ENCODE measurements at places on chromosomes 7 and 10. TPM values are rescaled to one million over a fixed set of nuclear protein-coding genes. Genes with fewer than 3 reads are reported as not detected.

GRCh38 chr10:68153473-68154210 lies 44.4 kb downstream of the MYPN start:
- peak; percentile 77 for DNase-seq

GRCh38 chr7:77360969-77361368 lies 55.2 kb downstream of the GSAP start:
- no peak for DNase-seq

DNA sequence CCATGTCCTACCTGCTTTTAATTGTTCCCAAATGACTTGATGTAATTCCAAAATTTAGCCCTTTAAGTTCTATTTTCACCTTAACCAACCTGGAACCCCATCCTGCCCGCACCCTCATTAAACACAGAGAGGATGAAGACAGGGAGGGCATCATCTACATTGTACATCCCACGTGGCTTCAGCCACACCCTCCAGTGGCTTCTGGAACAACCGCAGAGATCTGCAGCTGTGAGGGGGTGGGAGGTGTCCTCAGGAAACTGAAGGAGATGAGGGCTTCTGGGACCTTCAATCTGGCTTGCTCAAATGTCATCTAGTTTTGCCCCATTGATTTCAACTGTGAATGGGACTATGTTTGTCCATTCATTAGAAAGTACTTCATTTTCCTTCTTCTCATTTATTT lies 39.0 kb downstream of the AKR1B1 start:
- no peak for DNase-seq

- DNase-seq, result no peak
These were observed 88.5 kb downstream of the VTI1A start for GRCh38 chr10:112535531-112535951.

DNA sequence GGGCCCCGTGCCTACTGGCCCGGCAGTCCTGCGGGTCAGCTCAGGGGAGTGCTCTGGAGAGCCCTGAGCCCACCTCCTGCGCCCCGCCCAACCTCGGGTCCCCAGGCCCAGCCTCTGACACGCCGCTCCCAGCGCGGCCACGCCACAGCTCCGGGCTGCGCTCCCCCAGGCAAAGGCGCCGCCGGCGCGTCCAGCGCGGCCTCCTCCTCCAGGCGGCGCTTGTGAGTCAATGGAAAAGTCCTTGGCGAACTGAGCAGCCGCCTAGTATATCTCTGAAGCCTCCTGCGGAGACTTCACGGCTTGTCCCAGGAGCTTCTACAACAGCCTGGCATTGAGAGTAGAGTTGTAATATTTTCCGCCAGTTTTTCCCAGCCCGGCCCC lies 29.5 kb upstream of the BMS1 start:
- DNase-seq, result peak; percentile 92

The PYROXD2 gene
- total RNA-seq, result 7.0 TPM

The SH2D4B gene
- total RNA-seq, result 0.24 TPM

The RAMP3 gene
- not detected for total RNA-seq

The IKZF1 gene
- 0.28 TPM for total RNA-seq

The SMC3 gene
- 26.3 TPM for total RNA-seq

The SPRN gene
- 0.15 TPM for total RNA-seq

The TSPAN13 gene
- 148 TPM for total RNA-seq

Data from Calu3 (cell line).